ENCODE measurements at places on chromosomes 7 and 10.
A peak's percentile ranks its signal among the peaks of the same experiment; 100 is the strongest.

GRCh38 chr10:122073508-122073907 is 84.5 kb downstream of the TACC2 start:
- DNase-seq, result no peak

DNA sequence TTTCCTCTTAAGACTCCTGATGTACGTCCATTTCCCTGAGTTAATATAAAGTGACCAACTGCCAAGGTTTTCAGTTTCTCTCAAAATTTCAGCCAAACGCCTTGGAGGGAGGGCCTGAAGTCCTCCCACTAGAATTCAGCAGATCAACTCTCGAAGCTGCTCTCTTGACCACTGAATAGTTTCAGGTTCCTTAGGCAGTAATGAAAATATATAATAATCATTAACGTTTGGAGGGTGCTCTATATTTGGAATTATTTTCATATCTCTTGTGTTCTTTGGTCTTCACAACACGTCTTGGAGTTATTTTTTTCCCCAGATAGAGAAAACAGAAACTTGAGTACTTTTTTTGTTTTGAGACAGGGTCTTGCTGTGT is 123.6 kb upstream of the SFMBT2 start:
- DNase-seq, result no peak

DNA sequence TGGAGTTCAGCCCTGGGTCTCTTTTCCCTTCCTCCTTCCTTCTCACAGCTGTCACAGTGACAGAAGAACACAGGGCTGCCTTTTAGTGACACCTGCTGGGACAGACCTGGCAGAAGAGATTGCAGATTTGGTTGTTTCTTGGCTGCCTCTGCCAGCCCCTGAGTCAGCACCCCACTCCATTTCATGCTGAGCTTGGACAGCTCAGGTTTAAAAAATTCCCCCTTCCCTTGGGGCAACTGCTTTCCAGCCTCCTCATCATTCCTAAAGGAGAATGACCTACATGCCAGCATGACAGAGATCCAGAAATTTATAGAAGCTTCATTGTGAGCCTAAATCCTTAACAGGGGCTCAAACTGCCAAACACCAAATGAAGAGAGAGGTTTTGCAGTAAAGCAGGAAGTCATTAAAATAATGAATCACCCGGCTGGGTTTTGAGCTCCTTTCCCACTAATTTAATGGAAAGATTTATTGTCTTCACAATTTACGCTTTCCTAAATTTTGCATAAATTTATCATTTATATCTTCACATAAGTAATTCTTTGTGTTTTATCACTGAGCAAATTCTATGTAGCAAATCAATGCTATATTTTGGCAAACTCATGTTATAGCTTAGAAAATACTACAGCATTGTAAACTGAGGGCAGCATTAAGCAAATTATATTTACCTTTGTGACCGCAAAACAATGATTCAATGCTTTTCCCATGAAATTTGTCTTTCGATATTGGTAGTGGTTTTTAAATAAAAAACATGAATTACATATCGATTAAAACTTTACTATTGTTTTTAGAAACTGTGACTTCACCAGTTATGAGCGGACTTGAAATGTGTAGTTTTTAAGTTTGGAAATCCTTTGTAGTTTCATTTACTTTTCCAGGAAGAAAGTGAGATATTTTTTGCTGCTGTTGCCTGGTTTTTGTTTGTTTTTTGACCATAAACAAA is 399.5 kb upstream of the ANKRD30A start:
- DNase-seq, result no peak

DNA sequence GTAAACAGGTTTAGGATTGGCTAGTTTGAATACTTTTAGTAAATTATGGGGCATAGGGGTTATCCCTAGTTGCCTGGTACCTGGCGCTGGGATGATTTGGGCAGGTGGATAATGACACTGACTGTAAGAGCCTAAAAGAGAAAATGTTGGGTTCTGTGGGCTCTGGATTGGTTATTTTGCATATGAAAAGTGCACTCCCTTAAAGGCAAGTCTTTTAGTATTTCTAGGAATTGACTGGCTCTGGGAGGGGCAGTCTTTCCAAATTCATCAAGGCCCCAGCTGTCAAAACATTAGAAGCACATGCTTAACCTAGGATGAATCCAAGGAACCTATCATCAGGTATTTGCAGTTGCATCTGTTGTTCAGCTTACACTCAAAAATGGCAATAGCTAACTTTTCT is 454.6 kb upstream of the SORCS1 start:
- no peak for DNase-seq

DNA sequence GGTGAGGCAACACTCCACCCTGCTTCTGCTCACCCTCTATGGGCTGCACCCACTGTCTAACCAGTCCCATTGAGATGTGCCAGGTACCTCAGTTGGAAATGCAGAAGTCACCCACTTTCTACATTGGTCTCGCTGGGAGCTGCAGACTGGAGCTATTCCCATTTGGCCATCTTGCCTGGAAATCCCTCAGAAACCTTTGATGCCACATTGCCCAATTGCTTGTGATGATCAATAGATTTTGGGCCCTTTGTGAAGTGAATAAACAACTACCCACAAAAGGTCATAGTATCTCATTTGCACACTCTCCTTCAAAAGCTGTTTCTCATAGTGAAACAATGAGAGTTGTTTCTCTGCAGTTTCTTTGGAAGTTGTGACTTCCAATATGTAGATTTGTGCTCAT is 742.9 kb downstream of the INHBA start:
- no peak for DNase-seq

DNA sequence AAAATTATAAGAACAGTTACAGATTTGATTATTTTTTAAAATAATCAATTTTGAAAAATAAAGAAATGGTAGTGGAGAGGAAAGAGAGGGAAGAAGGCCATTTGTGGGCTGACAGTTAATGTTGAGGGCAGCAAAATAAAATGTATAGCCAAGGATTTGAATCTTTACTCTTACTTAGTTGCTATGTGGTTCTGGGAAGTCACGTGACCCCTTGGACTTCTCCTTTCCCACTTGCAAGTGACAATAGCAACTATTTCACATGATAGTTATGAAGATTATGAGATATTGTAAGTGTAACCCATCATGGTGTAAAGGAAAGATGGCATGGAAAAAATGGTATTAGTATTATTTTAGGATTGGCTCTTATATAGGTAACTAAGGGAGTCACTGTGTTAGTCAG is 567.3 kb upstream of the GHITM start:
- DNase-seq, result no peak

- DNase-seq, result no peak
These were observed 160.3 kb upstream of the SEMA3A start for GRCh38 chr7:84354866-84355265.

DNA sequence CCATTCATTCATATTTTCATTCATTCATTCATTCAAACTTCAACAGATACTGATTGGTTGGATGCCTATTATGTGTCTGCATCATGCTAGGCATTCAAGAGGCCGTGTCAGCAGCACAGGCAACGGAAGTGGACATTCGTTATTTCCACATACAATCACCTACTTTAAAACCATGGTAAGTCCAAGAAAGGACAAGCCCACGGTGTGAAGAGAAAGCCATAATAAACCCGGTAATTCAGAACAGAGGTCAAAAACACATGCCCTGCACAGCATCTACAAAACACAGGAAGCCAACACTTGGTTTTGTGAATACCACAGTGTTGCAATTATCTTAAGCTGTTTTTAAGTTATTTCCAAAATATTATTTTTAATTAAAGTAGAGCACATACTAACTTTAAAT is 126.7 kb downstream of the GLI3 start:
- DNase-seq, result no peak

GRCh38 chr10:131165092-131165491 is 146.4 kb downstream of the TCERG1L start:
- no peak for DNase-seq

GRCh38 chr10:6139470-6139869 is 50.6 kb downstream of the RBM17 start:
- DNase-seq, result no peak

DNA sequence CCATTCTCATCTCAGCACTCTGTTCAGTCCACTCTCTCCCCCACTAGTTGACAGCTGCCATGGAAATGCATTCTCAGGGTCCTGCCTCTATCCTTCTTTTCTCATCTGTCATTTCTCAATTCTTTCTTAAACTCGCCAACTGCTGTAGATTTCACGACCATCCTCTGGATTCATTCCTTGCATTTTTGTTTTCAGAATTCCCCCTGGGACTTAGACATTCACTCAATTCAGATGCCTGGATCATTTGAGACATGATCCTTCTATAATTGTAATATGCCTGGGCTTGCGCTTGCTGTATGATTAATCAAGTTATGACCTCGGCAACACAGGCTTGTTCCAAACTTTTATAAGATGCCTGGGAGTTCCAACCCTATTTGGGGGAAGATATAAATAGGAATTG is 104.5 kb downstream of the RAB11FIP2 start:
- DNase-seq, result no peak

DNA sequence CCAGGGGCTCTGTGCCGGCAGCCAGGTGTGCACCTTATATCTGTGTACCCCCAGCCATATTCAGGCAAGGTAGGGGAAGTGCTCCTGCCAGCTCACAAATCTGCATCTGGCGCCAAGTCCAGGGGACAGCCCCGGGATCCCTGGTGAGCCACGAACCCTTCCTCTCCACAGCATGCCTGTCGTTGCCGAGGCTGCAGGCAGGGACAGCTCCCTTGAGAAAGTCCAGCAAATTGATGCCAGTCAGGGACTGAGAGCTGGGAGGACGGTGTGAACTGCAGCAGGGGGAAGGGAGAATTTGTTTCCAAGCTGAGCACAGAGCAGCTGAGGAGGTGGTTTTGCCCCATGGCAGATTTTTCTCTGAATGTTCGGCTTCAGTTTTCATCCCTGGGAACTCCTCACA is 919 bp downstream of the PLA2G12B start:
- no peak for DNase-seq

DNA sequence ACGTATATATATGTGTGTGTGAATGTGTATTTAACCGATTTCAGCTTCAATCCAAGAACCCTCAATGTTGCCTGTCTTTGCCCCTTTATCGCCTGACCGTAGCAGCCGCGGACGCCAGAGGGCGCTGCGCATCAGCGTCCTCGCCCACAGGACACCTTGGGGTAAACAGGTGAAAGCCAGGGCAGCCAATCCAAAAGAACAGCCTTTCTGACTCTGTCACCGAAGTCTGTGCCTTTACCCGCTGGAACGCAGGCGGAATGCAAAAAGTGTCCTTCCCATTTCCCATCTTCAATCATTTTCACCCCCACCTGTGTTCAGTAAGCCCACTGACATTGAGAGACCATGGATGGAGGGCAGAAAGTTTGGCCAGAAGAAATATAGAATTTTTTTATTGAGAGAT is 3.6 kb downstream of the NXPH1 start:
- DNase-seq, result no peak

DNA sequence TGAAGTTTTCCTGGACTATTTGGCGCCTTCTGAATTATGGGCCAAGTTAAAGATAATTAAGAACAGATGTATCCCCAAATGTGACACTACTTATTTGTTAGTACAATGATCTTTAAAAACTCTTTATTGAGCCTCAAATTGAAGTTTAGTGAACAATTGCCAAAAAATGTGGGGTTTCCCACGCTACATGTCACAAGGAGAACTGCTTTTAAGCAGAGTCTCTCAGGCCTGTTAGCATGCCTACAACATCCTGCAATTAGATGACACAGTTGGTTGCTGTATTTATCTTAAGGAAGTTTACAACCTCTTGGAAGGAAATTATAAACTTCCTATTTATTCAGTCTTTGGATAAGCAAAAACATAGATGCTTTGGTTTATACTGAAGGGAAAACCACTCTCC is 733.0 kb downstream of the TNS3 start:
- DNase-seq, result no peak

GRCh38 chr10:21505711-21506278 is 19.7 kb downstream of the SKIDA1 start:
- no peak for DNase-seq

GRCh38 chr10:6239213-6239991 is 36.7 kb downstream of the PFKFB3 start:
- DNase-seq, result peak; percentile 52

DNA sequence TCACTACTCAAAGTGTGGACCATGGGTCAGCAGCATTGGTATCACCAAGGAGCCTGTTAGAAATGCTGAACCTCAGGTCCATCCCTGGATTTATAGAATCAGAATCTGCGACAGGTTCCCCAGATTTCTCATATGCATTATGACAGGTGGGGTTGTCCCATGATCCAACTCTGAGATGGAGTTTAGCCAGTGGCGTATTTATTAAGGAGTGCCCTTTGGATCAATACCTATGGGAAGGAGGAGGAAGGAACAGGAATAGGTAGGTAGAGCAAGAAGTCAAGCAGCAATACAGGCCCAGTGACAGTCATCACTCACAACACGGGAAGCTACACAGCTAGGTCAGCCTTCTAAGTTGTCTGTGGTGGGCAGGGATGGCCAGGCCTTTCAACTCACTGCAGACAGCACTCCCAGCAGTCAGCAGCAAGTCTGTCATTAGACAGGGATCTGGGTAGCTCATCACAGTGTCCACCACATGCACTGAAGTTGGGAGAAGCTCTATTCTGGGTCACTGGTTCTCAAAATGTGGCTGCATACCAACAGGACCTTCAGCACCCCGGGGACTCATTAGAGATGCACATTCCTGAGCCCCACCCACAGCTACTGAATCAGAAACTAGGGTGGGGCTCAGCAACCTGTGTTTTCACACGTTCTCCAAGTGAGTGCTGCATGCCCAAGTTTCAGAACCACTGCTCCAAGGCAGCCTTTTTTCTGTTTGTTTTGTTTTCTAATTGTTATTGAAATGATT is 532.3 kb upstream of the GALNT17 start:
- no peak for DNase-seq

DNA sequence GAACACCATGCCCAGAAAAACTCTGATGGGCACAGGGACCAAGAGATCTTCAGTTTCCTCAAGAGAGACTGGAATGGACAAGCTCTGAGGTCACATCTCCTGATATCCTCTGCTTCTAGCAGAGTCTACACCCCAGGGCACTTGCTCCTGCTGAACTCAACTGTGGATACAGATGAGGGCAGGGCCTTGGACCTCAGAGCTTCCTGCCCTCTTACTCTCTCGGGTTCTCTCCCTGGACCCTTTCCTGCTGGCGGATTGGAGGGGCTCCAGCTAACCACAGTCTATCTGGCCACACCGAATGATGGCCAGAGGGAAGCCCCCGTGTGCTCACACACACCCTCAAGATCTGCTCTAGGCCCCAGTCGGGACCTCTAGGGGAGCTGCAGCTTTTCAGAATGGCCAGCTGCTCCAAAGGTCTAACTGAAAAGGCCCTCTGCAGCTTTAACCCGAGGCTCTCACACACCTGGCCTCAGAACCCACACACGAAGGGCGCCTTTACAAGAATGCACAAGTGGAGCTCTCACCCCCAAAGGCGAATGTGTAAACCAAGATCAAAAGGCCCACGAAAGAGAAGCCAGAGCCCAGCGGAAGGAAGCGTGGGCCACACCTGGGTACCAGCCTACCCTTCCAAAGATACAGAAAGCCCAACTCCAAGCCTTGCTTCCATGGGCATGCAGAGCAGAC is 65.5 kb downstream of the FAM53B start:
- DNase-seq, result no peak

DNA sequence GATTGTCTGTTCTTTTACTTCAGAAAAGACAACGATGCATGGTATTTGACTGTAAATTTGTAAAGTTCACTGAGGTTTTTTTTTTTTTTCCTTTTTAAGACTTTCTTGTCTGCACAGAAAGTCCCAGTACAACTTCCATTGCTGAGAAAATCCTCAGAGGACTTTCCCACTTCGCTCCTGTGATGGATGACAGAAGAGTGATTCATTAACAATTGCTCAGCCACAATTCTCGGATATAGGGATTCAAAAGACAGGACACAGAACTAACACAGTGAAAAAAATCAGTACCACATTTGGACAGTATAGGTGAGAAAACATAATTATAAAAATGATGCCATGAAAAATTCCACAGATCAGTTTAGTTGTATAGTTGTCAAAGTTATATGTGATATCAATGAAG is 48.0 kb downstream of the SEC23IP start:
- no peak for DNase-seq

- DNase-seq, result peak; percentile 9
These were observed 1.2 kb downstream of the MARCHF5 start for GRCh38 chr10:92291921-92292845.

Data from effector CD4-positive, alpha-beta T cell (primary cell).